ENCODE measurements at places on chromosomes 1 and 21.
A peak's percentile ranks its signal among the peaks of the same experiment; 100 is the strongest.

- DNase-seq: no peak
Observed at GRCh38 chr1:20643080-20643479, 9.8 kb downstream of the PINK1 start.

GRCh38 chr1:155979597-155980343 is 1.4 kb upstream of the ARHGEF2 start:
- no peak for DNase-seq

DNA sequence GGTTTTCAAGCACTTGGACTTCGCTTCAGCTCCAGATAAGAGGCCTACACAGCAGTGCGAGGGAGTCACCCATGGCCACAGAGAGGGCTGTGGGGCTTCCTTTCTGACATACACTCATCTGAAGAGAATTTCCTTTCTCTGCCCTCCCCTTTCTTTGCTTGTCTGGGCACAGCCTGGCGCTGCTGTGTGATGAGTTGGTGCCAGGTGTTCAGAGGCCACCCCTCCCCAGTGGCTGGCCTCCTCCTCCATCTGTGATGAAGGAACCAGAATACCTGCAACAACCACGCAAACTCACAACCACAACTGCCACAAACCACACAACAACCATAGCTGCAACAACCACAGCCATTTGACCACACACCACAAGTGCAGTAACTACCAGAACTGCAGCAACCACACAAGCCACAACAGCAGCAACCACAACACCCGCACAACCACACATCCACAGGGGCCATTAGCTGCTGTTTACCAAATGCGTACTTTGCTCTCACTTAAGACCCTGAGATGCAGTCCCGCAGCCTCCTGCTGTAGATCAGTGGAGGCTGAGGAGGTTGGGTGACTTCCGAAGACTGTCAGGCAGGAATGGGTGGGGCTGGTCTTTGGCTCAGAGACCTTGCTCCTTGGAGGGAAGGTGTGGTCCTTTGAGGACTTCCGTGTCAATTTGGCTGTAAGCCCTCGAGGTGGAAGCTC is 71.1 kb downstream of the IER5 start:
- DNase-seq: peak; percentile 45

DNA sequence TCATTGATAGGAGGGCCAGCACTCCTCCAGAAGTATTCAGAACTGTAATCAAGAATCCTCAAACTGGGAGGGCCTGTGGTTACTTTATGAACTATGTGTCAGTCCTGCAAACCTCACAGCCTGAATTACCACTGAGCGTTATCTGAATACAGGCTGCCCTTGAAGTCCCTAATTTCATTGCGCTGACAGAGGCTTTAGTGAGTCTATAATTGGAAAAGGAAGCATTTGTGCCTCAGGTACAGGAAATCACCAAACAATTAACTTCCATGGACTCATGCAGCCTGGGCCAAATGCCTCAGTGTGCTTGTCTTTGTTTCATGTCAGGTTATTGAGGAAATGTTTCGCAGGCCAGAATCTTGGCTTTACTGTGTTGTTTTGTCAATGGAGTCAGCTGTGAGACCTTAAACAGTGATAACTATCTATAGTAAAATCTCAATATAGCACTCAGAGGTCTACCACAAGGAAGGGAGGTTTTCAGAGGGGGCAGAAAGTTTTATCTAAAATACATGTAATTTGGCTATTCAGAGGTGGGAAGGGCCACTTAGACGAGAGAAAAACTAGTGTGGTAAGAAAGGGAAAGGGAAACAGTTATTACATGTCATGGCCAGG is 32.9 kb upstream of the DOCK7 start:
- no peak for DNase-seq

- no peak for DNase-seq
Observed at GRCh38 chr1:187070076-187070475, 241.3 kb downstream of the PLA2G4A start.

DNA sequence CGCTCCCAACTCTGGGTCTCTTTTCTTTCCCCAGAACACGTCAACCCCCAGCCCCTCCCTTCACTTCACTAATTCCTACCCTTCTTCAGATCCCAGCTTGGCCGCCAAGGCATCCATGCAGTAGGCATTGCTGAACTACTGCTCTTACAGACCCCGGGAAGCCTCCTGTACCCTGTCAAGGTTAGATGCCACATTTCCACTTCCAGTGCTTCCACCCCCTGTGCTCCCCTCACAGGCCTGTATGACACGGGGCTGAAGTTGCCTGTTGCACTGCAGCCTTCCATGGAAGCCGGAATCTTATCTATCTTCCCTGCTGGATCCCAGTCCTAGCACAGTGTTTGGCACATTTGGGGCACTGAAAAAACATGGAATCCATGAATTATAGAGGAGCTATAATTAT is 99.0 kb upstream of the SOD1 start:
- DNase-seq: no peak

DNA sequence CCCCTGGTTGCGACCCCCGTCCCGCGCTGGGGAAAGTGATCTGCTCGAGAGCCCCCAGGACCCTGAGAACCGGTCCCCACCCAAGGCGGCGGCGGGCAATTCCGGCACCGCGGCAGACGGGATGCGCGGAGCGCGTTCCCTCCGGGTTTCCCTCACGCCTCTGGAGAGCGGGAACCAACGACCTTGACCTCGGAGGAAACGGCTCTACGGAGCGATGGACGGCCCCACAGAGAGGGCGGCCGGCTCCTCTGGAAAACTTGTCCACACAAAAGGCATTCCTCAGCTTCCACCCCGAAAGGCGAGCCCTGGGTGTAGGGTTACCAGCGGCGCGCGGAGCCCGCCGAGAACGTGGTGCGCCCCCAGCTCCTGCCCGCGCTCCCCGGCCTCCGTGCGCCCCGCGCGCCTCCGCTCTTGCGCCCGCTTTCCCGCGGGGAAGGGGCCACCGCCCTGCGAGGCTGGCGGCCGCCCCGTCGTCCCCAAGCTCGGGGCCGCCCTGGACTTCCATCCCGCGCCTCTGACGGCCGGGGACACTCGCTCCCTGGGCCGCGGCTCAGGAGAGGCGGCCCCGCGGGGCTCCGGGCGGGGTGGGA is 391 bp upstream of the KIAA1614 start:
- DNase-seq: peak; percentile 23

DNA sequence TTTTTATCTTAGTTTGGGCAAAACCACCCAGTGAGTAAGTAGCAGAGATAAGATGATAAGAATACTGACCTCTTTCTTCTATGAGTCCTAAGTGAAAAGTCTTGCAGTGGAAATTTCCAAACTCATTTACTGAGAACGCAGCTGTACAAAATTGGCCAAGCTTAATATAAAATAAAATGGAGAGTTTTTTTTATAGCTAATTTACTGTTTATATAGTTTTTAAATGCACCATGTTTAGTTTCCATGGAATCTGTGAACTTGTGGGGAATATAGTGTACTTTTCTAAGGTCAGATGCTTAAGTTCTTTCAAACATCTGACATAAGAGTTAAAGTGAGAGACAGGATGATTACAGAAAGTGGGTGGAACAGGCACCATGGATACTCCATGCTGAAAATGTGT is 833.5 kb downstream of the ADGRL2 start:
- DNase-seq: no peak

GRCh38 chr1:17128361-17128760 is 9.1 kb upstream of the PADI2 start:
- DNase-seq: no peak

DNA sequence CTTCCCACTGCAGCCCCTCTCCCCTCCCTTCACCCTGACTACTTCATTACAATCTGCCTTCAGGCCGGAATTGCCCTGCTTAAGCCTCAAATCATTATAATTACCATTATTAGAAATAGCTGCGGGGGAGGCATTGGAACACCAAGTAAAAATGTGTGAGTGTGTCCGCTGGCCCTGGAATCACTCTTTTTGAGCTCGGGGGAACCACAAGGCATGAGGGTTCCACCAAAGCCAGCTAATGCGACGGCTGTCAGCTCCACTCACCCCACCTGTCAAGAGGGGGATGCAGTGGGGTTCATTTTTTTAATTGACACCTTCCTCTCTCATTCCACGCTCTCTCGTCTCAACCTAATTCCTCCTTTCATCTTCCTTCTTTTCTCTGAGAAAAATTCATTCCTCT is 177.2 kb downstream of the PBX1 start:
- no peak for DNase-seq

GRCh38 chr1:203288400-203288799 is 16.9 kb upstream of the BTG2 start:
- peak; percentile 39 for DNase-seq

GRCh38 chr1:216702170-216702569 is 21.1 kb downstream of the ESRRG start:
- DNase-seq: no peak

All from NCI-H2171 (cell line).